ENCODE measurements at places on chromosomes 3 and 15. TPM values are rescaled to one million over a fixed set of nuclear protein-coding genes. Genes with fewer than 3 reads are reported as not detected.

GRCh38 chr3:13188181-13188779 is 115.1 kb upstream of the IQSEC1 start:
- DNase-seq: no peak

GRCh38 chr15:51970132-51970817 is 1.3 kb downstream of the LEO1 start:
- no peak for DNase-seq

UNC13C gene
- total RNA-seq: not detected

FMN1 gene
- 8.6 TPM for total RNA-seq

CPLX3 gene
- not detected for total RNA-seq
